Pericardium fibroblast (primary cell): ENCODE measurements at places on chromosomes 6 and 20. TPM values are rescaled to one million over a fixed set of nuclear protein-coding genes. Genes with fewer than 3 reads are reported as not detected.

The RREB1 gene
- 11.9 and 13.6 TPM in 2 replicates for total RNA-seq

The ISM1 gene
- 0.82 TPM in 1 of 2 replicates, not detected in the other for total RNA-seq

The SYNDIG1 gene
- 0.68 TPM in 1 of 2 replicates, not detected in the other for total RNA-seq

The TGM3 gene
- total RNA-seq = under 0.01 TPM in 1 of 2 replicates, not detected in the other

The PDE10A gene
- 2.4 and 12.0 TPM in 2 replicates for total RNA-seq

The LY6G6C gene
- total RNA-seq = not detected in 2 replicates

The SNAI1 gene
- total RNA-seq = 6.0 and 10.0 TPM in 2 replicates

The FAM184A gene
- total RNA-seq = not detected in 2 replicates

The DYNLT2 gene
- 0.43 and 0.47 TPM in 2 replicates for total RNA-seq

The PRRT1 gene
- 0.47 and 0.85 TPM in 2 replicates for total RNA-seq

The SNX21 gene
- total RNA-seq = 69.8 and 74.2 TPM in 2 replicates

The WFDC13 gene
- not detected in 2 replicates for total RNA-seq

The PHACTR3 gene
- total RNA-seq = not detected in 2 replicates

The SIRPD gene
- not detected in 2 replicates for total RNA-seq

The TSPO2 gene
- not detected in 2 replicates for total RNA-seq

The FRK gene
- 0.26 and 1.2 TPM in 2 replicates for total RNA-seq

The VSX1 gene
- not detected in 2 replicates for total RNA-seq

The CBLN4 gene
- total RNA-seq = not detected in 2 replicates

The GATA5 gene
- total RNA-seq = 0.77 and 3.6 TPM in 2 replicates

The HEY2 gene
- total RNA-seq = not detected in 2 replicates

The RRAGD gene
- total RNA-seq = 0.17 and 1.5 TPM in 2 replicates

The GABBR1 gene
- 7.7 and 8.8 TPM in 2 replicates for total RNA-seq

The TNFRSF6B gene
- 2.6 and 9.3 TPM in 2 replicates for total RNA-seq

The SLA2 gene
- total RNA-seq = not detected in 2 replicates

The TLDC2 gene
- not detected in 2 replicates for total RNA-seq

The MATN4 gene
- 1.6 TPM in 1 of 2 replicates, not detected in the other for total RNA-seq

The PTK6 gene
- total RNA-seq = not detected in 2 replicates
